ENCODE measurements at places on chromosomes 1 and 21. TPM values are rescaled to one million over a fixed set of nuclear protein-coding genes. Genes with fewer than 3 reads are reported as not detected.
A peak's percentile ranks its signal among the peaks of the same experiment; 100 is the strongest.

HENMT1 gene
- total RNA-seq = 35.5 TPM

CFHR1 gene
- 0.41 TPM for total RNA-seq

PIGR gene
- total RNA-seq = not detected

SLC35A3 gene
- 31.8 TPM for total RNA-seq

DNA sequence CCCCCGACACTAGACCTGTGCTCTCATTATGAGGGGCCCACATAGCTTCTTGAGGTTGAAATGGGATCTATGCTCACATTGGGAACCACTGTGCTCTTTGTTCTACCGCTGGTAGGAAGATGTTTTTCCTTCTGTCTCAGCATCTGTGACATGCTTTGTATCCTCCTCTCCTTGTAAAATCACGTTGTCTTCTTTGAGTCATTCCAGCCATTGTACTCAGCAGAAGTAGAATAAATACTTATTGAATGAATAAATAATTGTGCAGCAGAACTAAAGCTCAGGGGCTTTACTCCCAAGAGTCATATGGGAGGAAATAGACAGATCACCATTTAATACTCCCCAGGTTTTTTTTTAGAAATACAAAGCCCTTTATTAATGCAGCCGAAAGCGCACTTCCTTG lies 66.3 kb upstream of the EDEM3 start:
- no peak for DNase-seq

DNA sequence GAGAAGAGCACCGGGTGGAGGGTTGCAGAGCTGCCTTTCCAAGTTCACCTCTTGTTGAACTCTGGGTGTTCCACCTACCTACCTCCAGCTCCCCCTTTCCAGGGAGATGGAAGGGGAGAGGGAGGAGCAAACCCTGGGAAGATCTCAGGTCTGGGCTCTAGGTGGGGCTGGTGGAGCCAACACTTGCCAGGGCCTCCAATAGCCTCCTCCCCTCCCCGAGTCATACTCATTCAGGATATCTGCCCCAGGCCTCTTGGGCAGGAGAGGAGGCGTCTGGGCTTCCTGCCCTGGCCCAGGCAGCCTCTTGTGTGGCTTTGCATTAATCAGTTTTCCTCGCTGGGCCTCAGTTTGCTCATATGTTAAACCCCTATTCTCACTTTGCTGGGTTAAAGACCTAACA lies 13.4 kb downstream of the RAP1GAP start:
- DNase-seq = peak; percentile 47

GRCh38 chr1:13828454-13829151 lies 128.6 kb downstream of the PRDM2 start:
- DNase-seq = no peak

GRCh38 chr1:75174031-75174760 lies 40.0 kb downstream of the LHX8 start:
- DNase-seq = no peak

- DNase-seq = no peak
Measured at GRCh38 chr1:33119532-33120217, 38.7 kb downstream of the AZIN2 start.
